ENCODE measurements at places on chromosomes 12 and 14.
A peak's percentile ranks its signal among the peaks of the same experiment; 100 is the strongest.

- DNase-seq, result no peak
Observed at GRCh38 chr12:67038486-67038885, 230.7 kb upstream of the CAND1 start.

- no peak for DNase-seq
Observed at GRCh38 chr14:59830338-59830734, 40.2 kb downstream of the RTN1 start.

DNA sequence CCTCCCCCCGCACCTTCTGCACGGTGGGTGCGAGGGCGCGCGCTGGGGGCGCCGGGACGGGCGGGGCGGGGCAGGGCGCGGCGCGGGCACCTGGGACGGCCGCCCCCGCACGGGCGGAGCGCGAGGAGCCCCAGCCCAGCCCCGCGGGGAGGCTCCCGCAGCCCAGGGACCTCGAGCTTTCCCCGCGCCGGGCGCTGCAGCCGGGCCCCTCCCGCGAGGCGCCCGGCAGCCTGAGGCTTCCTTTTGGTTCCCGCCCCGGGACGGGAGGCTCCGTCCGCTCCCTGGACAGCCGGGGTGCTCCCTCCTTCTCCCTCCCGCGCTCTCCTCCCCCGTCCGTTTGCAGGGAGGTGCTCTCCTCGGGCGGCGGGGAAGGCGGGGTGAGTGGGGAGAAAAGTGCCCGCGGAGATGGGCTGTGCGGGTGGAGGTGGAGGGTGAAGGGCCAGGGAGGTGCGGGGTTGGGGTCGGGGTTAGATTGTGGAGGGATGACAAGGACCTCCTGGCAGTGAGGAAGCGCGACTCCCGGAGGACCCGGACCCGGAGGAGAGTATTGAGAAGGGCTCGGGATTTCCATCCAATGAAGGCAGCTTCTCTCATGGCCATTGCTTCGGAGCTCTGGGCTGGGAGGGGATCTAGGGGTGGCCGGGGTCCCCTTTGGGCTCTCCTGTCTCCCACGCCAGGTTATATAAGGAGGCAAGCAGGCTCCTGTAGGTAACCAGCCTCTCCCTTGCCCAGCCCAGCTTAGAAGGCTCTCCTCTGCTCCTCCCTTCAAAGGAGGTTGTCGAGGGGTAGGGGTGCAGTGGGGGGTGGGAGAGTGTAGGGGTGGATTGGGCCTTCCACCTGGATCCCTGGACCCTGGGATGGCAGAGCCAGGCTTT is 645 bp downstream of the JDP2 start:
- no peak for DNase-seq

GRCh38 chr12:110538869-110539622 is 36.9 kb downstream of the RAD9B start:
- DNase-seq, result no peak

GRCh38 chr14:44914849-44915248 is 46.9 kb downstream of the KLHL28 start:
- DNase-seq, result peak; percentile 79

- DNase-seq, result no peak
Observed at GRCh38 chr12:82408844-82409243, 50.5 kb downstream of the METTL25 start.

- DNase-seq, result no peak
Observed at GRCh38 chr12:89098441-89099112, 253.7 kb downstream of the DUSP6 start.
